Progenitor cell of endocrine pancreas (in vitro differentiated cells): ENCODE measurements at places on chromosomes 3 and 15. TPM values are rescaled to one million over a fixed set of nuclear protein-coding genes. Genes with fewer than 3 reads are reported as not detected.

DNA sequence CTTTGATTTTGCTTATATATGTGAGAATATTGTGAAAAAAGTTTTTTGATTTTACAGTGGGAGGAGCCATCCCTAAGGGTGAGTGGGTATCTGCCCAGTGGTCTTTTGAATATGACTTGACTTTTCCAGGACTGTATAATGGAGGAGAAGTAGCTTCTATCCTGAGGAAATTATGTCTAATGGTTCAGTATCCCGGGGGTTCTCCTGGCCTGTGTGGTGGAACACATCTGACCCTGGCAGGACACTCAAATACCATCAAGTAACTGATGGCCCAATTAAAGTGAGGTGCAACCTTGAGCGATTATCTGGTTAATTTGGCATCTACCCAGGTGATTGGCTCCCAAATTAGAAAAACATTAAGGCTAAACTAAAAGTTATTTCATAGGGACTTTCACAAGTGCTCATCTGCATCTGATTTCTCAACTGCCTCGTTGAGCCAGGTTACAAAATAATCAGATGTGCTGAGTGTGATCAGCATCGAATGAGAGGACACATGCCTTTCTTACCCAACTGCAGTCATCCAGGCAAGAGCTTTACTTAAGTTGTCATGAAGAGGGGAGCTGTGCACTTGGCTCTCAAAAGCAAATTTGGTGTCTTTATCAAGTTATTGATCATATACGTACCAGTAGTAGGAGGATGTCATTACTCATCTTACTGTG, 201.4 kb downstream of the IL5RA start:
- no peak overlapping the region for H3K27ac ChIP-seq
- H3K4me1 ChIP-seq = no peaks in the 10 kb centered on the region
- no peak overlapping the region for H3K4me3 ChIP-seq
- no peak for DNase-seq
- no peaks in the 10 kb centered on the region for H3K27me3 ChIP-seq

DNA sequence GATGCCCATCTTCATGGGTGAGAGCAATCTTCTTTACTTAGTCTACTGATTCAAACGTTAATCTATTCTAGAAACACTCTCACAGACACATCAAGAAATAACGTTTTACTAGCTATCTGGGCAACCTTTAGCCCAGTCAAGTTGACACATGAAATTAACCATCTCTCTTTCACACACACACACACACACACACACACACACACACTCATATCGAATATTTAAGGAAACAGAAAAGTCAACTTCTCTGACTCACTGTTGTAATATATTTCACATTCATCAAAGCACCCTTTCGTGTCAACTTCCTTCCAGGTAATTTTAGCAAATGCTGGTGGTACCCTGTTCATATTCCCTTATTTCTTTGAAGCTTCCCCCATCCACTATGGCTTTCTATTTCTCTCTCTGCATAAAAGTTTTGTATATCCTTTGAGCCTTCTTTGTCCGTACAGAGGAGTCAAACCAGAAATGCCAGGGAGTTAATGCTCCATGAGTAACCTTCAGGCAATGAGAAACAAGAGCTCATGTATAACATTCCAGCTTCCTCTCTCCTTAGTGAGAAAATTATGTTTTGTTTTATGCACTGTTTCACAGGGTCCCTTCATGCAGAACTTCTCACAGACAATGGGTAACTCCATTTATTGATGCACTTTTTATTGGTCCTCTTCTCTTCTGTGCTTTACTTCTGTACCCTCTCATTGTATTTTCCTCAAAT, 335.5 kb upstream of the CBLB start:
- no peak for DNase-seq
- no peaks in the 10 kb centered on the region for H3K27me3 ChIP-seq
- H3K4me1 ChIP-seq = no peaks in the 10 kb centered on the region
- peaks cover 1% of the 10 kb centered on the region for H3K36me3 ChIP-seq
- H3K27ac ChIP-seq = no peak overlapping the region

SMC4 gene
- 79.1 and 83.2 TPM in 2 replicates for total RNA-seq

LTK gene
- total RNA-seq = 0.55 and 1.2 TPM in 2 replicates

DNA sequence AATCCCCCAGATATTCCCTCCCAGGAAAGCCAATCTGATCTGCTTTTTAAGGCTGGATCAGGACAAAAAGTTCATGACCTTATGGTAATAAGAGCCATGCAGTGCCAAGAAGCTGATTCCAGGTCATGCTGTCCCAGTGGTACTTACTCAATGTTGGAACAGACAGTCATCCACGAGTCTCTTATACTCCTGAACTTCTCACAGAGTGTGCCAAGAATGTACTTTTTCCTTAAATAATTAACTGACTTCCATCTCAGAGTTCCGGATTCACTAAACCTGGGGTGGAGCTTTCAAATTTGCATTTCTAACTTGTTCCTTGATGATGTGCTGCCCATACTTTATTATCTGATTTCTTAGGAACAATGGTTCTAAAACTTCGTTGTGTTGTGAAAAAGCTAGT, 3.4 kb upstream of the P3H2 start:
- no peak for DNase-seq
- peaks cover 22% of the 10 kb centered on the region for H3K4me1 ChIP-seq
- no peak overlapping the region for H3K4me3 ChIP-seq

DNA sequence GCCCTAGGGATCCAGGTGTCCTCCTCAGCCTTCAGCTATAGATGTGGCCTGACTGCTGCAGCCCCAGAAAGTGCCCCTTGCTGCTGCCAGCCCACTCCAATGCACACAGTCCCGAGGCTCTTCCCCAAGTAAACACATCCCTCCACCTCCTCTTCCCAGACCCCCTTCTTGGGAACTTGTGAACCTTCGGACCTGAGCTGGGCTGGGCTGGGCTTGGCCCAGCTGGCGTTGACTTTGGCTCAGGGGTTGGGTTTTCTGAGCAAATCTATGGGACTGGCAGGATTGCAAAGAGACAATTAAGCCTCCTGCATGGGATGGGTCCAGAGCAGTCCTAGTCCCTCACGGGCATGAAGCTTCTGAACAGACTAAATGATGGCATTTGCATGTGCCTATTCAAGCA, 14.7 kb downstream of the VIPR1 start:
- no peaks in the 10 kb centered on the region for H3K36me3 ChIP-seq
- H3K27ac ChIP-seq = no peak overlapping the region
- H3K4me3 ChIP-seq = no peak overlapping the region

HTR3D gene
- total RNA-seq = not detected in 2 replicates

CILP gene
- total RNA-seq = 0.22 and 0.29 TPM in 2 replicates

DNA sequence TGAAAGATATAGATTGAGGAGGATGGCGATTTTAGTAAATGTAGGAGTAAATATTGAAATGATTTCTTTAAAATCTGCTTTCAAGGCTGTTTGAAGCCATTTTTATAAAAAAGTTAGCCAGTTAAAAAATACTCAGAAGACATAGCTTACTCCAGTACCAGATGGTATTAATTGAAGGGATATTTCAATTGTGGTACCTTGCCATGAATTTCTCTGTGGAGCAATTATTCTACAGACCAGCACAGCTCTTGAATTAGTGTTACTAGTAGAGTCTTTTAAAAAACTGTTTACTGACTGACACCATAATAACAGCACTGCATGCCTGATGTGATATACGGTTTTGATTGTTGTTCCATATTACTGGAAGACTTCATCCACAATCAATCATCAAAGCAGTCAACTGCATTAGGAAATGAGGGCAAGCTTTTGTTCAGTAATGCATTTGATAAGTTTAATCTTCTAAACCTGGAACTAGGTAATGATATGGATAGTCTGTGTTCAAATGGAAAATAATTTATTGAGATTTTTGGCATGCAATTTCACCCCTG, 106.4 kb downstream of the MFSD1 start:
- H3K27me3 ChIP-seq = peaks cover 25% of the 10 kb centered on the region
- no peaks in the 10 kb centered on the region for H3K4me1 ChIP-seq
- no peak overlapping the region for H3K27ac ChIP-seq
- no peaks in the 10 kb centered on the region for H3K36me3 ChIP-seq
- no peak for DNase-seq

GRCh38 chr15:70479785-70480184, 283.6 kb downstream of the UACA start:
- H3K4me1 ChIP-seq = no peaks in the 10 kb centered on the region
- no peak for DNase-seq
- no peak overlapping the region for H3K4me3 ChIP-seq
- H3K36me3 ChIP-seq = no peaks in the 10 kb centered on the region
- peaks cover 62% of the 10 kb centered on the region for H3K27me3 ChIP-seq

GRCh38 chr3:178508443-178508825, 27.8 kb upstream of the KCNMB2 start:
- no peaks in the 10 kb centered on the region for H3K27me3 ChIP-seq
- no peak overlapping the region for H3K4me3 ChIP-seq
- no peak for DNase-seq

DNA sequence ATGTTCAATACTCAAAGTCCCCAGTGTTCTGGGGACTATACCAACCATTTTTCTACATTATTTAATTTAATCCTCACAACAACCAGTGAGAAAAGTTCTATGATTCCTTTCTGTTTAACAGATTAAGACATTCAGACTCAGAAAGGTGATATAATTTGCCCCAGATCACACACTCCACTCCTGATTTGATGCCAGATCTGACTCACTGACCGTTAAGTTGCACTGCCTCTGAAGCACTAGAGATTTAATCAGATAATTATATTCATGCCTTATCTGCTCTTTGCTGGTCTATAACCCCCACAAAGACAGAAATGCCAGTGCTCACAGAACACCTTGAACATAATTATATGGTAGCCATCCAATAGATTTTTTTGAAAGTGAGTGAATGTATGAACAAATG, 501.0 kb downstream of the IGSF11 start:
- no peak overlapping the region for H3K4me3 ChIP-seq
- peaks cover 5% of the 10 kb centered on the region for H3K36me3 ChIP-seq
- no peaks in the 10 kb centered on the region for H3K27me3 ChIP-seq
- peaks cover 9% of the 10 kb centered on the region for H3K4me1 ChIP-seq

GRCh38 chr3:9673082-9673481, 23.8 kb downstream of the MTMR14 start:
- H3K4me3 ChIP-seq = no peak overlapping the region
- H3K27me3 ChIP-seq = no peaks in the 10 kb centered on the region
- H3K36me3 ChIP-seq = peaks cover 6% of the 10 kb centered on the region
- no peak overlapping the region for H3K27ac ChIP-seq
- H3K4me1 ChIP-seq = no peaks in the 10 kb centered on the region

STAC gene
- 1.2 and 1.6 TPM in 2 replicates for total RNA-seq

PPM1L gene
- 29.8 and 30.1 TPM in 2 replicates for total RNA-seq

CCDC54 gene
- not detected in 2 replicates for total RNA-seq

DCP1A gene
- 33.8 and 38.3 TPM in 2 replicates for total RNA-seq

DNA sequence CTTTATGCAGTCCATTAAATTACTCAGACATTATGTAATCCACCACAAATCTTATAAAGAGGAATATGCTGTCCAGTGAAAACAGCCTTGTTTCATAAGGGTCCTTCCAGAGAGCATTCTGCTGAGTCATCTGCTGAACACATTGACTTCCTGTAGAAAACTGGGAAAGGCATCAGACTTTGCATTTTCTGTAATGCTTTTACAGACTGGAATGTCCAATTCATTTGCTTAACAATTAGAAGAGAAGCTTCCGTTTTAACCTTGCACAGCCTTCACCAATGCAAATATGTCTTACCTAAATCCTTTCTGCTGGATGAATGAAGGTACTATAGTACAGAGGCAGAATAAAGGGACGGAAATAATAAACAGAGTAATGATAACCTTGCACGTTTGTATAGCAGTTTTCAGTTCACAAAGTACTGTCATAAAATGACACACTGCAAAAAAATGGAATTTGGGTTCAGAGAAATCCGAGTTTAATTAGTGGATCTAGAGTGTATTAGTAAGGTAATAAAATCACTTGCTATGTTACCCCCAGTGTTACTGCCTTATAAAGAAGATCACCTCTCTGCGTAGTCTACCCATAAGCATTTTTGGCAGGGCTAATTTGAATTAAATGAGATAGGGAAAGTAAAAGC, 301.5 kb downstream of the PYDC2 start:
- no peaks in the 10 kb centered on the region for H3K27me3 ChIP-seq
- H3K4me3 ChIP-seq = no peak overlapping the region
- no peaks in the 10 kb centered on the region for H3K36me3 ChIP-seq

DPPA2 gene
- total RNA-seq = 0.58 and 0.69 TPM in 2 replicates

VWA5B2 gene
- total RNA-seq = 67.9 and 71.5 TPM in 2 replicates
